BJ (cell line): ENCODE measurements at places on chromosomes 1 and 21.

GRCh38 chr1:184190616-184191015 is 139.1 kb downstream of the TSEN15 start:
- DNase-seq, result no peak

- no peak for DNase-seq
Observed at GRCh38 chr1:207455183-207455754, 1.1 kb downstream of the CR2 start.

DNA sequence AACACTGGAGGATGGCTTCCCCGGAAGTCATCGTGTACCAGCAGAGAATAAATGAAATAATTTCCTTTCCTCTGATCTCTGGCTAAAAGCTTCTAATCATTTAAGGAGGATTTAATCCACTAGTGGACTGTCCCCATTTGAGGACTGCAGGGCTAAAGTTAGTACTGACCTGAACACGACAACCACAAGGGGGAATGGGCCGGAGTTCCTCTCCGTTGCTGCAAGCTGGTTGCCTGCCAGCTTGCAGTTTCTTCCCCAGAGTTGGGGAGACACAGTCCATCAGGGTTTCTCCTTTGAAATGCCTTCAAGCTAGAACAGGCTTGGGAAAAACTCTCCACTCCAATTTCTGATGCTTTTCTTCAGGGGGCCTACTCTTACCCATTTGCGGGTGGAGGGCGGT is 35.5 kb upstream of the NPL start:
- DNase-seq, result no peak

DNA sequence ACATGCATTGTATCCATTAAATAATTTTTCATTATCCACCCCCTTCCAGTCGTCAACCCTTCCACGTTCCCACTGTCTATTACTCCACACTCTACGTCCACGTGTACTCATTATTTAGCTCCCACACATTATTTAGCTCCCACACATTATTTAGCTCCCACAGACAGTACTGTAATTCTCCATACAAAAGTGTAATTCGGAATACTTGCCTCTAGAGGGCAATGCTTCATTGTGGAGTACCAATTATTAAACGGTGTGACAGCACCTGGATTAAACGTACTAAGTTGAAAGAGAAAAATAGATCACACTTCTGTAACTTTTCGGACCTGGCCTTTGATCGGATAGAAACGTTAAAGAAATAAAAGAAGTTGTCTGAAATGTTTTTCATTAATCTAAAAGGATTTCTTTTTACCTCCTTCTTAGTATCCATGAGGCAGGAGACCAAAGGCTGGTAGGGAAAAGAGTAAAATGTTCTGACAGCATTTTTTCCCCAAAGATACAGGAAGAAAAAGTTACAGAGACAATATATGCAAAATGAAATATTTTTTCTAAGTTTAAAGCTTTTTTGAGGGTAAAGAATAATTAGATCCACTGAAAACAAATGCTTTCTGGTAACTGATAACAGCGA is 99.2 kb downstream of the LHX8 start:
- DNase-seq, result no peak

- DNase-seq, result no peak
Observed at GRCh38 chr1:156303241-156303640, 4.1 kb upstream of the VHLL start.

GRCh38 chr1:57826535-57826934 is 402.7 kb upstream of the DAB1 start:
- DNase-seq, result no peak

DNA sequence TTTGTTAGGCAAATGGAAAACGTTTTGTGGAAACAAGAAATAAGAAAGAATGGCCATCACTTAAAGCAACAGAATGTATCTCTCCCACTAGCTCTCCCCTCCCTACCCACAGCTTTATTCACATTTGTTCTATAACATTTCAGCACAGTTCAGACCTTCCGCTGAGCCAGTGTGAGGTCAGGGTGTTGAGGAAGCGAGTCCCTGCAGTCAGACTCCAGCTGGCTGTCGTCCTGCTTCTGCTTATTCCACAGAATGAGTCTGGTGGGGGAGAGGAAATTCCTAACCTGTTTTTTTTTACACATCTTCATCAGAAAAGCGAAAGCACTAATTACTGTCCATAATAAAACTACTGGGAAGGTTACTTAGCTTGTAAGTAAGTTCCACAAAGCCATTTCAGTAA is 39.0 kb downstream of the MRPL39 start:
- DNase-seq, result no peak

DNA sequence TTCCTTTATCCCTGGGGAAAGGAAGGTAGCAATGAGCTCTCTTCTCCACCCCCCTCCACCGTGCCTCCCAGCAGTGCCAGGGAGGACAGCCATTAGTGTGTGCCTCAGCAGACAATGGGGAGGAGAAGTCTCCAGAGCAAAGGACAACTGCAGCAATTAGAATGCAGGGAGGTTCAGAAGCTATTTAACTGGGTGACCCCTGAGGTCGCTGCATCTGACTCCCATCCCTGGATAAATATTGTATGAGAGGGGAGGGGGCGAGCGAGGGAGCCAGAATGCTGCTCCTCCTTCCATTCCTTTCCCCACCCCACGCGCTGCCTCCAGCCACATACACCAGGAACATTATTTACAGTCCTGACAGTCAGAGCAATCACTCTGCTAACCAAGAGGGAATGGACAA is 59.0 kb downstream of the ERI3 start:
- DNase-seq, result no peak

DNA sequence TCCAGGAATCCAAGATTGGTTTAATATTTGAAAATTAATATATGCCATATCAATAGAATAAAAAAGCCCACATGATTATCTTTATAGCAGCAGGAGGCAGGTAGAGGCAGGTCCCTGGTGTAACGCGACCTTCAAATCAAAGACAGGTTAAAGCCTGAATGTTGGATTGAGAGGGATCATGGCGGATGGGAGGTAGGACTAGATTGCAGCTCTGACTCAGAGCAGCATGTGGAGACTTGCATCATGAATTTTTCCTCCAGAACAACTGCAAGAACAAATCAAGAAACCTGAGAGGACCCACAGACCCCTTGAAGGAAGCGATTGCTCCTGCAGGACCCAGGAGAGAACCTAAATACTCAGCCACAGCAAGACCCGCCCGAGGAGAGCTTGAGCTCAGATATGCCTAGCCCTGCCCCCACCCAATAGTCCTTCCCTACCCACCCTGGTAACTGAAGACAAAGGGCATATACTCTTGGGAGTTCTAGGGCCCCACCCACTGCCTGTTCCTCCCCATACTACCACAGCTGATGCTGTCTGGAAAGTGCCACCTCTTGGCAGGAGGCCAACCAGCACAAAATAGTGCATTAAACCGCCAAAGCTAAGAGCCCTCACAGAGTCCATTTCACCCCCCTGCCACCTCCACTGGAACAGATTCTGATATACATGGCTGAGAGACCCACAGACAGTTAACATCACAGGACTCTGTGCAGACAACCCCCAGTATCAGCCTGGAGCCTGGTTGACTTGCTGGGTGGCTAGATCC is 19.5 kb downstream of the S100B start:
- DNase-seq, result no peak

GRCh38 chr1:31511848-31512615 is 64.3 kb upstream of the TINAGL1 start:
- no peak for DNase-seq

DNA sequence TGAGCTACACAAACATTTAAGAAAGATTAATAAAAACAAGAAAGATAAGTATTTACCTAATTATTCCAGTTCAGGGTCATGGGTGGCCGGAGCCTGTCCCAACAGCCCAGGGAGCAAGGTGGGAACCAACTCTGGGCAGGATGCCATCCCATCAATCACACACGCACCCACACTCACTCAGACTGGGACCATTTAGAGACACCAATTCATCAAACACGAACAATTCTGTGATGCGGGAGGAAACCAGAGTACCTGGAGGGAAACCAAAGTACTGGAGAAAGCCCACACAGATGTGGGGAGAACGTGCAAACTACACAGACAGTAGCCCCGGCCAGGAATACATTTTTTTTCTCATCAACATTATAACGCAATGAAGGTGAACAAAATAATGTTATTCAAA is 16.2 kb downstream of the WASF2 start:
- no peak for DNase-seq

DNA sequence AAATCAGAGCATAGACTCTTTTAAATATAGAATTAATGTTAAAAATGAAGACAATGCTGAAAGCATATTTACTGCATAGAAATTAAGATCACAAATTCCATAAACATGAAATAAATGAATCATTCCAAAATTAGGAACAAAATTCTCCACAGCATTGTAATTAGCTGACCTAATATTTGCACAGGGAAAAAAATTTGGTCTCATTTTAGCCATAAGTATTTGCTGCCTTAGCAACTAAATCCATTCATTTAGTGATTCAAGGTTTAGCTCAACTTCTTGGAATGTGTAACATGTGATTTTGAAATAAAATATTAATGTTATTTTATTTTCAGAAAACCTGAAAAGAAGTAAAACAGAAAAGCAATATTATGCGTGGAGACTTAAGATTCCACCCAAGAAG is 25.5 kb downstream of the ADAMTS5 start:
- no peak for DNase-seq

DNA sequence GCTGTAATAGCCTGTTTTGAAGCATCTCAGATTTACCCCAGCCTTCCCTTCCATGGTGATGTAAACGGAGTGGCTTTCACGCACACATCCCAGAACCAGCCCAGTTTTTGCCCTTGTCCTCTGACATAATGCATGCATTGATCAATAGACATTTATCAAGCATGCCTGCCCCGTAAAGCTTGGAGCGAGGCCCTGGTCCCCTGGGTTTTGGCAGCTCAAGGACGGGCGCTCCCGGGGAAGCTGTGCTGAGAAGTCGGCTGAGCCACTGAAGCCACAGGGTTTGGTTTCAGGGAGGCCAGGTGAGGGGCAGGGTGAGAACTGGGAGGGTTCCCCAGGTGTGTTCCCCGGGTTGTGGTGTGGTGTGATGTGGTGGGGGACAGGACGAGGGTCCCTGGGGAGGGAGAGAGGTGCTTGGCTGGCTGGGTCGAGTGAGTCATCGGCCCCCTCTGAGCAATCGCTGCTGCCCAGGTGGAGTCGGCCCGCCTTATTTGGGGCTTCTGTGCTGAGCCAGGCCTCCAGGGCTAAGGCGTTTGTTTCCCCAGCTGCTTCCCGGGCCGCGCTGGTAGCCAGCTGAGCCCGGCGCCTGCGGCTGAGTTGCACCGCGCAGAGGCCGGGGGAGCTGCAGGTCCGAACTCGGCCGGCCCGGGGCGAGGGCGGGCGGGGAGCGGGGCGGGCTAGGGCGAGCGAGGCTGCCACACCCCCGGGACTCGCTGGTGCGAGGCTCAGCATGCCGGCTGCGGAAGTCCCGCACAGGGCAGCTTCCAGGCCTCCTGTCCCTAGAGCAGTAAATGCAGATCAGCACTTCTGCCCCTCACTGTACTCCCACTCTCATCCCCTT is 23.6 kb downstream of the ATP2B4 start:
- DNase-seq, result no peak

DNA sequence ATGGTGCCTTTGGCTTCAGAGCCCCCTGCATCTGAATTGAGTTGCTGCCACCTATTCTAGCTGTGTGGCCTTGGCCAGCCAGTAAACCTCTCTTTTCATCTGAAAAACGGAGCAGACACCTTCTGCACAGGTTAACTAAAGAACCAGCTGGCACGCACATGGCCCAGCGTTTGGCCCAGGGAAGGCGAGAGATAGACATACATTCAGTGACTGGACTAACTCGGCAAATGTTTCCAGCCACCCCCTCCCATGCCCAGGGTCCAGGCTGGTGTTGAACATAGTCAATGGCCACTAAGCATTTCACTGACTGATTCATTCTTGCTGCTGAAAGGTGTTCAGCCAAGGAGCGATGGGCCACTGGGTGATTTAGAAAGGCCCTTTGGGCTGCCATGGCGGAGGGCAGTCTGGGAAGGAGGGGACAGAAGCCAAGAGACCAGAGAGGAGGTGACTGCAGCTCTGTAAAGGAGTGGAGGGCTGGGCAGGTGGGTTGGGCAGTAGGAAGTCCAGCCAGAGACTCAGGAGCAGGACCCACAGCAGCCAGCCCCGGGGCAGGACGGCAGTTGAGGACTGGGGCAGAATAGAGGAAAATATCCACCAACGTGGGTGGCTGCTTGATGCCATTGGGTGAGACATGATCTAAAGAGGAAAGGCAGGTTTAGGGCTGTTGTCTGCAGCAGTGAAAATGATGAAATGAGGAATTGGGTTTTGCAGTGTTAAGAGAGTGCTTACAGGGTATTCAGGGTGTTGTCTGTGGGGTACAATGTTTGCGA is 184.3 kb downstream of the HIVEP3 start:
- no peak for DNase-seq

GRCh38 chr1:66262208-66262963 is 271.6 kb upstream of the SGIP1 start:
- peak; percentile 92 for DNase-seq

- DNase-seq, result no peak
Observed at GRCh38 chr21:45262616-45263015, 25.1 kb downstream of the POFUT2 start.

DNA sequence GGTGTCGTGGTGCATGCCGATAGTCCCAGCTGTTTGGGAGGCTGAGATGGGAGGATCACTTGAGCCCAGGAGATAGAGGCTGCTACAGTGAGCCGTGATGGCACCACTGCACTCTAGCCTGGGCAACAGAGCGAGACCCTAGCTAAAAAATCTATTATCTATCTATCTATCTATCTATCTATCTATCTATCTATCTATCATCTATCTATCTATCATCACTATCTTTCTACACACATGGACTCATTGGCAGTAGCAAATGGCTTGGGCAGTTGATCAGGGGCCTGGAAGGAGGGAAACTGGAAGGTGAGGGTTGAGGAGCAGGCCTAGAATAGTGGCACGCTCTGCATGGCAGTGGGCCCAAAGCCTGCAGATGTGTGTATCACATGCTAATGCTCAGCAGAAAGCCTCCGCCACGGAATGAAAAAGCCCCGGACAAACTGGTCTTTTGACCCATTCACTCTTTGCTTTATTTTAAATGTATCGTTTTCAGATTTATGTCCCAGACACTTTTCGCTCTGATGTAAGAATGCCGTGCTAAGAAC is 7.3 kb upstream of the HUNK start:
- DNase-seq, result no peak

- no peak for DNase-seq
Observed at GRCh38 chr1:205505791-205506190, 1.3 kb downstream of the CDK18 start.

DNA sequence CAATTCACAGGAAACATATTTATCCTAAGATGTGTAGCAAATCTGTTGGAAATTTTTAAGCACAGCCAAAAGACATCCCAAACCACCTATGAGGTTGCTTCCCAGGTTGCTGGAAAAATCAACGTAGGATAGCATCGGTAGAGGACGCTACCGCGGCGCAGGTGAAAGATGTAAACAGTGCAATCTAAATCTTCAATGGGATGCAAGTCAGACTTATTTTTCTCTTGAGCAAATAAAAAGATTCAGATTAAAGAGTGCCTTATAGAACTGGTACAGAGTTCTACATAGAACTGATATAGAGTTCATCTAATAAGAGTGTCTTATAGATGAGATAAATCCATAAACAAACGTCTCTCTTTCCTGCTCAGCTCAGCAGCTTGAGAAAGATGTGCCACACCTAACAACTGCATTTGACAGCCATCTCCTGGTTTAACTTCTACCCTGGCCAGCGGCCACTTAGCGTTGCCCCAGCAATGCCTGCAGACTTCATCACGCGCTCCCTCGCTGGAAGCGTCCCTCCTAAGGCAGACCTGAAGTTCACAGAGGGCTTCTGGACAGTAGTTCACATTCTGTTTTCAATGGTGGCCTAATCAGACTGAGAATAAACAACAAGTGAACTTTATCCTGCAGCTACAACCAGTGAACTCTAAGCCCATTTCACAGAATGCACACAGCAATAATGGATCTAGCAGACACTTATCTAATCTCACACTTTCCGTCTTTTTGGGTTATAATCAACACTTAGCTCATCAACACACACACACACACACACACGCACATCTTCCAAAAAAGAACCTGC is 164.5 kb downstream of the TOMM20 start:
- no peak for DNase-seq

- no peak for DNase-seq
Observed at GRCh38 chr1:175803413-175803812, 60.0 kb upstream of the TNR start.
